ENCODE measurements at places on chromosomes 7 and 10.
A peak's percentile ranks its signal among the peaks of the same experiment; 100 is the strongest.

- no peak for DNase-seq
These were observed 88.3 kb upstream of the TMEM248 start for GRCh38 chr7:66832531-66833351.

DNA sequence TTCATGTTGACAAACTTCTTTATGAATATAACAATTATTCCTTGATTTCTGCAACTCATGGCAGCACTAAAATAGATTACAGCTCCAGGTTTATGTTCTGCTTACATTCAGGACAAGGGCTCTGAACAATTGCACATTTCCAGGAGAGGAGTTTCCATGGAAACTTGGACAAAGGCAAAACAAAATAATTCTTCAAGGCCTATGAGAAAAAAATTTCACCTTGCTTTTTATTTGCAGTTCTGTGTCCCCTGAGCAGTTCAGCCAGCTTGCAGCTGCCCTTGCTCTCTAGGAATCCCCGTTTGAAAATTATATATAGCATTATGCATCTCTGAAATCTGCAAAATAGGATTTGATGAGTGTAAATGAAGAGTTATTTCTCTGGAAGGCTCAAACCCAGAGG, 71.7 kb downstream of the ARL4A start:
- peak; percentile 74 for DNase-seq

- no peak for DNase-seq
These were observed 143.2 kb upstream of the C7orf33 start for GRCh38 chr7:148447221-148447849.

GRCh38 chr7:100827330-100828226, at the start of gene EPHB4:
Gene EPHB4 (minus strand): TSS chr7:100827523. CDS start chr7:100827030, 493 bp downstream.
- DNase-seq, result peak; percentile 92

DNA sequence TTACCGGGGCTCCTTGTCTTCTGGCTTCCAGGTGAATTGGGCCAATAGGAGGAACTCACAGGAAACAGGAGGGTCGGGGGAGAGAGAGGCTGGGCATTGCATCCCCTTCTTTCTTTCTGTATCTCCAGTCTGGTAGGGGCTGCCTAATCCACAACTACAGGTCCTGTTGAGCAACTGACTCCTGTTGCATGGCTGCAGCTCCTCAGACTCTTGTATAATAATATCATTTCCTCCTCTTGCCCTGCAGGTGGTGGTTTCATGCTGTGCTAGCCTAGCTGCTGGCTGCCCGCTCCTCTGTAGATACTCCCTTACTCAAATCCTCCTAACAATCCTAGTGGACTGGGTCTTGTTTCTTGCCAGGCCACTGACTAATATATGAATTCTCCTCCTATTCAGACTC, 276.5 kb upstream of the SMIM30 start:
- no peak for DNase-seq

DNA sequence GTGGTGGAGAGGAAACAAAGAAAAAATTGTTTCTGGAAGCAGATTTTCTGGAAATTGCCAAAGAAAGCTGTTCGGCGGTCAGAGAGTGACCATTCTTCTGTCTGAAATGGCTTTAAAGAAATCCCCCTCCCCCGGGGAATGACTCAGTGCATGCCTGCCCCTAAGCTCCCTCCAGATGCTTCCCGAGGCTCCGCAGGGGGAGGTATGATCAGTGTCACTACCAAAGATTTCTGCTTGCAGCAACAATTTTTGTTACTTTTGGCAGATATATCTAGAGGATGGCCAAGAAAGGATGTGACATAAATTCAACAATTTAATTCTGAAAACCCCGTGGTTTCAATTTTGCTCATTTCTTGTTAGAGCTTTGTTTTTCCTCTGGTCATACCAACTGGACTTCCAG, 163.9 kb downstream of the JCAD start:
- DNase-seq, result peak; percentile 55

GRCh38 chr10:18204039-18204835, 64.0 kb downstream of the CACNB2 start:
- DNase-seq, result no peak

DNA sequence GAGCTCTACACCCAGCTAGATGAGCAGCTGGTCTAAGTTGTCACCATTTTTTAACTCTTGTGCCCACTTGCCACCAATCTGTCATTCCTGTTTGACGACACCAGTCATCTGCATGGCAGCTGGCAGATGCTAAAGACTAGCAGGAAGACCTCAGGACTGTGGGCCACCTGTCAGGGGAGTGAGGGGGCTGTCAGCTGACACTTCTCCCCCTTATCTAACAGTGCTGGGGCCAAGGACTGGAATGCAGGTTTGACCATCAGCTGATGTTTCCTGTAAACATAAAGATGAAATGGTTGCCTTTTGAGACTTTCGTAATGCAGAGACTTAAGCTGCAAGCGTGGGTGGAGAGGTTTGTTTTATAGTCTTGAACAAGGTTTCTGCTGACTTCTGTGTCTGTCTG, 93.5 kb downstream of the WNT2 start:
- DNase-seq, result peak; percentile 32

DNA sequence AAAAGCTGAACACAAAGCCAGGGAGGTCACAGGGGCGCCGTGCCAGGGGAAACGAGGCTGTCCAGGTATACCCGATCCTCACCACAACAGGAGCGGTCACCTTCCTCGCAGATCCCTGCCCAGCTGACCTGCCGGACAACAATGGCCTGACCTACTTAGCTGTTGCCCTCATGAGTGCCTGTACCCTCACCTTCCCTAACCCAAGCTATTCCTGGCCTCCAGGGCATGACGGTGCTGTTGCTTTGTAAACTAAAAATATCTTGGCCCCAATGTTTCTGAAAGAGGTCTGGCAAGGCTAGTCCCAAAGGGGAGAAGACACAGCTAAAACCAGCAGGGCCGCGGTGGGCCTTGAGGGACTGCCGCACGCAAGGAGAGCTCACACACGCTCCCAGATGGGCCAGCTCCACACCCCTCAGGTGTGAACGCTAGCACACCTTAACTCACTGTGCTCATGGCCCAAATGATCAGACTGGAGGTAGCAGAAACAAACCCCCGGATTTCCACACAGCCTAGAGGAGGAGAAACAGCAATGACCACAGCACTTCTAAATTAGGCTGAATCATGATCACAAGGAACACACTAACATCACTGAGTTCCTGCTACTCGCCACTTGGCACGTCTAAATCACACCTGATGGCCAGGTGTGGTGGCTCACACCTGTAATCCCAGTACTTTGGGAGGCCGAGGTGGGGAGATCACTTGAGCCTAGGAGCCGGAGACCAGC, 66.3 kb upstream of the CYTH3 start:
- no peak for DNase-seq

GRCh38 chr7:40192036-40192435, 57.2 kb downstream of the SUGCT start:
- DNase-seq, result no peak

GRCh38 chr7:26049081-26049480, 102.9 kb upstream of the NFE2L3 start:
- no peak for DNase-seq

DNA sequence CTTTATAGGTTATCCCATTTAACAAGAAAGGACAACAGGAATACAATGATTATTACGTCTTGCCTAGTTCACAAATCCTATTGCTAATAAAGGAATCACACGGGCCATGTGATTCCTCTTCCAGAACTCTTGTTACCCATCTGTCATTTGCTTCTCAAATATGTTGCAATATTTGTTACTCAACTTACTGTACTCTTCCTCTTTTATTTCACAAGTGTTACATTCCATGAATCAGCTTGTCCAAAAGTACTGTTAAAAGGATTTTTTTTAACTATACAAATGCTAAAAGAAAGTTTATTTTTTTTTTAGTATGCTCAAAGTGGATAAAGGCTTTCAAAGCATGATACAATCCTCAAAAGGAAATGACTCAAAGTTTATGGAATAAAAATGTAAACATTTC, 3.9 kb upstream of the CD36 start:
- no peak for DNase-seq

GRCh38 chr10:128877936-128878335, 589.1 kb upstream of the MGMT start:
- no peak for DNase-seq

GRCh38 chr10:15742102-15742501, 22.4 kb upstream of the ITGA8 start:
- DNase-seq, result no peak

DNA sequence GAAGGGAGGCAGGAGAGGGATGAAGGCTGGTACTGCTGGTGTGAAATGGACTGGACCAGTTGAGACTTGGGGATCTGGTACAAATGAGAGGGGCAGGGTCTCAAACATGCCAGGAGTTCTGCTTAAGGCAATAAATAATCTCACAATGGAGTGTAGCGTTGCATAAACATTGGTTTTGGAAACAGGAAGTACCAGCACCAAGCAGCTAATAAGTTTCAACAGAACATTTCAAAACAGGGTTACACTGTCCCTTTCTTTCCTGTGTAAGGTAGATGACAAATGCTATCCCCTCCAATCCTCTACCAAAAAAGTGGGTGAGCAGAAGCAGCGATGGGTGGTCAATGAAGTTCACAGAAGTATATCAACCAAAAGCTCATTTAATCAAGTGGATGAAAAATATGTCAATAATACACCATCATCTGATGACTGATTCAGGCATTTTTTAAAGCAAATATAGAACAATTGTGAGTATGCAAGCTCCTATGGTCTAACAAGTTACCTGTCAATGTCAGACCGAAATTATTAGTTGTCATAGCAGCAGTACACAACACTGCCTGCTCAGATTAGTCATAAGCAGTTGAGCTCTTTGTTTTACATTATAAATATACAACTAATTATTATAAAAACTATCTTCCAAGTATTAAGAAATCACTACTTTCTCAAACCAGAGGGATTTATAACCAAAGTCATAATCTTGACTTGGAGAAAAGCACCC, 220.0 kb downstream of the FAM107B start:
- no peak for DNase-seq

- DNase-seq, result no peak
These were observed 9.3 kb downstream of the DNAJB9 start for GRCh38 chr7:108578937-108579336.

DNA sequence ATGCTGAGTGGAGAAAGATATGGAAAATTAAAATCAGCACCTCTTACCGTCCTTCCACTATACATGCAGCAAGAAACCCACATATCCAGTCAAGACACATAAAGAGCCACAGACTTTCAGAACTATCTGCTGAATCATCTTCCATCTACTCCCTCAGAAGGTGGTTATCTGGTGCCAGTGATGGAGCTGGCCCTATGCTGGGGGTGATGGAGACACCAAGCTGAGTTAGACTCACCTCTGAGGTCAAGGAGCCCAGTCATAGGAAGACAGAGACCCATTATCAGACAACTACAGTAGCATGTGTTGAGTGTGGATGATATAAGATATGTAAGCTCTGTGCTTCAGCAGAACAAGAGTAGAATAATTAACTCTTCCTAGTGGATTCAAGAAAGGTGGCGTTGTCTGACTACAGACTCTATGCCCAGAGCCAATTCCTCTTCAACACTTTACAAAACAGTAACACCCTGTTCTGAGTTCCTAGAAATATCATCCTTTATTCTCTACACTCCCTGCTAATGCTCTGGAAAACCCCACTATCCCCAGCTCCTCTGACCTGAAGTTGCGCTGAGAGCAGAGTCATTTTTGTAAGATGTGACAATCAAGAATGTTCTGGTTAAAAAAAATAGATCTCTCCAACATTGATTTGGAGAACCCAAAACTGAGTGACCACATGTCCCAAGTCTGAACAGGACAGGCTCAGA, 14.3 kb downstream of the CYP3A5 start:
- no peak for DNase-seq

GRCh38 chr10:49303711-49304110, 4.7 kb downstream of the C10orf71 start:
- no peak for DNase-seq

DNA sequence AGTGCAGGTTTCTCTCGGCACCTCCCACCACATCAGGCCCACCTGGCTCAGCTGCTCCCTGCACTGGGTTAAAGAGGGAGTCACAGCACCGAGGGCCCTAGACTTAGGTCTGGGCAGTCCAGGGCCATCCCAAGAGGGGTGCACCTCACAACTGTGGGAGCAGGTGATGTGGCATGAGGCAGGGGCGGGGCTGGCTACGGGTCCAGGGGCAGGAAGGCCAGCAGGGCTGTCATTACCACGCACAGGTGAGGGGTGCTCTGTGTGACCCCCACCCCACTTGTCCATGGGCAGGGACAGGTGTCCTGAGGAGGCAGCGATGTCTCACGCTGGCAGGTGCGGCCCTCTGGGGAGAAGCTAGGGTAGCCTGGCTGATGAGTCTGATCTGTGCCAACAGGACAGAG, 40.5 kb upstream of the DPYSL4 start:
- DNase-seq, result no peak

DNA sequence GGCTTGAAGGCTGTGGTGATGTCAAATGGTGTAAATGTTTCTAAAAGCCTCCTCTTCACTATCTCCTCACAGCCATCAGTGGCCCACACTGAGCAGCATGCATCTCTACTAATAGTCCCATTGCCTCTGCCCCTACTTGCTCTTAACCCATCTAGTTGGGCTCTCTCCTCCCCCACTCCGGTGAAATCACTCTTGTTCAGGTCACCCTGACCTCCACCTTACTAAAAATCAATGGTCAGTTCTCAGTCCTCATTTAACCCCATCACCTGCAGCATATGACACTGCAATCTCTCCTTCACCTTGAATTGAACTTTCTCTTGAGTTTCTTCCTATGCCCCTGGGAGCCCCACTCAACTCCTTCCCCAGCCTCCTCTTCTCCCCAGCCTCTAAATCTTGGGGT, 355.1 kb upstream of the AOAH start:
- no peak for DNase-seq

- peak; percentile 73 for DNase-seq
These were observed 111.4 kb downstream of the COL28A1 start for GRCh38 chr7:7424151-7424873.

- no peak for DNase-seq
These were observed 229.7 kb downstream of the EXOC4 start for GRCh38 chr7:133482599-133482998.

DNA sequence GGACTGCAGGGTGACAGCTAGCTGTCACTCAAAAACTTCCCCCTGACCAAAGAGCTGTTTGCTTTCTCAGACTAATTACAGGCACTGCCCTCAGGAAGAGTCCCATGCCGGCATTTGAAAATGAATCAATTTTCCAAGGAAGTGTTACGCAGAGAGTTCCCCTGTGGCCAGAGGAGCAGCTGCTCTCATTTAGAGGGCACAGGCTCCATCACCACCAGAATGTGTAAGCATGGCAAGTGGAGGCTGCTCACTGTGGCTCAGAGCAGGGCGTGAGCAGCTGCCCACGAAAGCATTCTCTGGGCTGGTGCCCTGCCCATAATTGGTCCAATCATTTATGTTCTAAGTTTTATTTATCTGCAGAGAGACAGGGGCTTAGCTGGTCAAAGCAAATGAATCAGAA, 202.2 kb downstream of the RAMP3 start:
- no peak for DNase-seq

- DNase-seq, result no peak
These were observed 157.0 kb downstream of the PTPN20 start for GRCh38 chr10:47067949-47068940.

- DNase-seq, result no peak
These were observed 8.3 kb upstream of the TMEM168 start for GRCh38 chr7:112798274-112799159.

Data from muscle of arm (tissue), 14 donors.